ENCODE measurements at places on chromosomes 3 and 15.

- DNase-seq = no peak
Measured at GRCh38 chr3:165440380-165440779, 244.2 kb upstream of the SLITRK3 start.

DNA sequence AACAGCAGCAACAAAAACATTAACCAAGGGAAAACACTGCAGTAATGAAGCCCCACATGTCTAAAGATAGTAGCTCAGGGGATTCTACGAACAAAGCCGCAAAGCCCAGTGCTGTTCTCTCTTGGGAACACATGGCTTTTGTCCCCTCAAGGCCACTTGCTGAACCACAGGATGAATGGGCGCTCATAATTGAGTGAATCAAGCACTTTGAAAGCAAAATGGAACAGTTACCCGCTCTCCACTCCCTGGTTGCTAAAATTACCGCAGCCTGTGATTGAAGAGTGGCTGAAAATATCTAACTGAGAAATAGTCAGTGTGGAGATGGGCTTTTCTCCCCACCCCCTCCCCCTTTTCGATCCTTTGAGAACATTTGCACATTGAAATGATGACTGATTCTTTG, 39.6 kb downstream of the RASGRF1 start:
- no peak for DNase-seq

DNA sequence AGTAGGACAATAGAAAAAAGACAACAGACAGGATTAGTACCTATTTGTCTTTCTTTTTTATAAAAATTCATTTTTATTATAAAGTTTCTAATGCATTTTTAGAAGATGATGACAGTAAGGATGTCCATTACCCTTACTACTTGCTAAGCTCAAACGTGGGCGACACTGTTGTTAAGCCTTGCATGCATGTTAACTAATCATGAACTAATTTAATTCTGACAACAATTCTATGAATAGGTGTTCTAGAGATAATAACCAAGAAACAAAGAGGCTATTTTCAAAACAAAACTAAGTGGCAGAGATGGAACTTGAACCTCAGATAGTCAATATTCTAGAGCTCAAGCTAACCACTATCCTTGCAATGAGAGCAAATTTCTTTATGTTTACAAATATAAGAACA, 247.9 kb downstream of the GBE1 start:
- no peak for DNase-seq

- DNase-seq = no peak
Measured at GRCh38 chr15:30926161-30926560, 22.4 kb downstream of the FAN1 start.

DNA sequence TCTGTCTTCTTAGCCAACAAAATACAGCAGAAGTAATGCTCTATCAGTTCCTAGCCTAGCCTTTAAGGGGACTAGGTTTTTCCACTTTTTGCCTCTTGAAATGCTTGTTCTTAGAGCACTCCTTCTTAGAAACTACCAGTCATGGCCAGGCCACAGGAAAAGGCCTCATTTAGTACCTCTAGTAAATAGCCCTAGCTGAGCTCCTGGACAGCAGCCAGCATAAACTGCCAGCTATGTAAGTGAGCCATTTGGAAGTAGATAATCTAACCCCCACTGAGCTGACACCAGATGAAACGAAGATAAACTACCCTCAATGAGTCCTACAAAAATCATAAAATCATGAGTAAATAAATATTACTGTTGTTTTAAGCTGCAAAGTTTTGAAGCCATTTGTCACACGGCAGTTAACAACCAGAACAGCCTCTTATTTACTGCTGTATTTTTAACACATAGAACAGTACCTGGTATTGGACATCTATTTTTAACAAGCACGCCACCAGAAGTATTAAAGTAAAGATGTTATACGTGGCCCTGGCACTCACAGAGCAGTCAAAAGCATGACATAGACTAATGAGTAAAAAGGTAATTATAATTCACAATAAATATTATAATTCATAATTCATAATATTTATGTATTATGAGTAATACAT, 12.0 kb downstream of the TBC1D5 start:
- no peak for DNase-seq

- DNase-seq = no peak
Measured at GRCh38 chr3:21484057-21484827, 266.8 kb downstream of the ZNF385D start.

- no peak for DNase-seq
Measured at GRCh38 chr3:121269389-121269788, 276.4 kb downstream of the POLQ start.

GRCh38 chr3:27307566-27307965, 61.6 kb downstream of the NEK10 start:
- no peak for DNase-seq

DNA sequence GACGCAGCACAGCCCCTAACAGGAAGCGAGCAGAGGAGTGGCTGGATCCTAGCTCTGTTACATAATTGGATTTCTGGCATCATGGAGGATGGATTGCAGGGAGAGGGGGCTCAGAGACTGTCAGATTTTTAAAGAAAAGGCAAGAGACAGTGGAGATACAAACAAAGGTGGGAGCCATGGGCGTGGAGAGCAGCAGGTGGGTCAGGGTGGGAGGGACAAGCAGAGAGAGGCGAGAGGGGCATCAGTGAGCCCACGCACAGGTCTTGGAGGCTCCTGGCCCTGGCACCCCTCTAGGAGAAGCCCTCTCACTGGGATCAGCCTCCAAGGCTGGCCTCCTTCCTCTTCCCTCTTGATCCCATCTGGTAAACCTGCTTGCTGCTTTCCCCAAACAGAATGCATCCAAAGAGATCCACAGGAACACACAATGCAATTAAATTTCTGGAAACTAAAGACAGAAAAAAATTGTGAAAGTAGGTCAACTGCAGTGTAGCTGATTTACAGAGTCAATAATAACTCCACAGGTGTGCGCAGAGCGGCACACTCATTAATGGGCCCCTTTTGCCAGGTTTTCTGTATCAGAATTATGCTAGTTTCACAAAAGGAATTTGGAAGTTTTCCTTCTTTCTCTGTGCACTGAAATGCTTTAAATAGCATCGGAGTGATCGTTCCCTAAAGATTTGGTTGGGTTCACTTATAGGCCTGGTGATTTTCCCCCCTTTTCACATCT, 66.1 kb downstream of the LSM3 start:
- no peak for DNase-seq

GRCh38 chr3:124263168-124263567, 271.2 kb upstream of the ROPN1 start:
- no peak for DNase-seq

- no peak for DNase-seq
Measured at GRCh38 chr3:16264174-16264707, 502 bp downstream of the DPH3 start.

- DNase-seq = no peak
Measured at GRCh38 chr3:62238003-62238402, 135.3 kb downstream of the FEZF2 start.

DNA sequence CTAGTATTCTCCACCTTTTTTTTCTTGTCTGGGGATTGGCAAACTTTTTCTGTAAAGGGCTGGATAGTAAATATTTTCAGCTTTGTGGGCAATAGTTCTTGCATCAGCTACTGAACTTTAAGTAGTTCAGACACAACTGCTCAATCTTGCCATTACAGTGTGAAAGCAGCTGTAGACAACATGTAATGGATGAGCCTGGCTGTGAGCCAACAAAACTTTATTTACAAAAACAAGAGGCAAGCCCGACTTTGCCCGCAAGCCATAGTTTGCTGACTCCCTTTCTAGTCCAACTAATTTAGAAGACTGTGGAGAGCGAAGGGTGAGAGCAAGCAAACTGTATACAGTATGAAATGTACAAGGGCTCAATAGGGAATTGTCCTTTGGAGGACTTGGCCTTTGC, 6.2 kb downstream of the FRMD4B start:
- no peak for DNase-seq

- no peak for DNase-seq
Measured at GRCh38 chr15:92365084-92365483, 28.6 kb upstream of the ST8SIA2 start.

DNA sequence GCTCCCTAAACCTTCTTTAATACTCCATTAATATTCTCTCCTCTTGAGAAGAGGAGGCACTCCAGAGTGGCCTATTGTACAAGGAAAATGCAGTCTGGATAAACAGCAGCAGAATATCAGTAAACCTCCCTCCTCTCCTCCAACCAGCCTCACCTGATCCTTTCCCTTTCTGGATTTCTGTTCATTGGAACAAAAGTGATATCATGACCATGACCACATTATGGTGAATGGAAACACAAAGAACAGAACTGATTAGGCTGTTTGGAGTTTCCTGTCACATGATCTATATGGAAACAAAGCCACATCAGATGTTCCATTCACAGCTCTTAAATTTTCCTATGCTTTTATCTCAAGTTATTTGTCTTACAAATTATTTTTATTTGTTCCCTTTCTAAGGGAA, 14.6 kb downstream of the C2CD4B start:
- DNase-seq = no peak

DNA sequence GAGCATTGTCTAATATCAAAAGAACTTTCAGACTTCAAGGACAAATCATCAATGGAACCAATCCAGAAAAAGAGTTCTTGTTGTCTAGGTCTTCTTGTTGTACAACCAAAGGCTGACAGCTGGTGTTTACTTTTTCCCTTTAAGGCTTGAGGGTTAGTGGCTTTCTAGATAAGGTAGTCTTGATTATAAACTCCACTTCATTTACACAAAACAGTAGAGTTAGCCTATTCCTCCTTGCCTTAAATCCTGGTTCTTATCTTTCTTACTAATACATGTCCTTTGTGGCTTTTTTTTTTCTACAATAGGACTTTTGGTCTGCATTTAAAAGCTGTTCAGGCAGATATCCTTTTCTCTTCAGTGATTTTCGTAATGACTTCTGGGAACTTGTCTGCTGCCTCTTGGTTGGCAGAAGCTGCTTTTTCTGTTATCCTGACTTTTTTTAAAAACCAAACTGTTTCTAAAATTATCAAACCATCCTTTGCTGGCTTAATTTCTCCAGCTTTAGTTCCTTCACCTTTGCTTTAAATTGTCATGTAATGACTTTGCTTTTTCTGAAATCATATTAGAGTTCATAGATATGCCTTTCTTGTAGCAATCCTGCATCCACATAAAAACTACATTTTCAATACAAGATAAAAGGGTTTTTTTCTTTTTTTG, 44.8 kb downstream of the STRIT1 start:
- no peak for DNase-seq

DNA sequence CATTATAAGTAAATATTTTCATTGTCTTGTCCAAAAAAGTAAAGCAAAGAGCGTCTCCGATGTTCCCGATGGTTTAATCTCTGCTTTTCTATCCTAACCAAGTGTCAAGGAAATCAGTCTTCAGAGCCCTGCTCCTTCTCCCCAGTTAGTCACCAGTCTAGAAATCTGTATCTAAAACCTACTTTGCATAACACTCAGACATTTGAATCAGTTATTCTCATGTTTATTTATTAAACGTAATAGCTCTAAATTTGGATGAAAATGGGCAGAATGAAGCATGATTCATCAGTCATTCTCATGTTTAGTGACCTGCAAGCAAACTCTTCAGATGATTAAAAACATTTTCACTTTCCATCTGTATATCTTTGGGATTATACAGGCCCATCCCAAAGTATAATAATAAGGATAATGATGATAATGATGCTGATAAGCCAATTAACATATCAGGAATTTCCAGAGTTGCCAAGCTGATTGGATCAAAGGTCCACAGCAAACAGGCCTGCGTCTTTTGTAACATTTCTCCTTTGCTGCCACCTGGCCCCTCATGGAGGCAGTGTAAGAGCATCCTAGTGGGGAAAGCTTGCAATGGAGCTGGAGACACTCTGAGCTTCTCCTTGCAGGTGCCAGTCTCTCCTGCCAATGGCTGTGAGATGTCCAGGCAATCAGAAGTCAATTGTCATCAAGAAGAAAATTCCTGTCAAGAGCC, 273.9 kb downstream of the IGSF11 start:
- no peak for DNase-seq

- no peak for DNase-seq
Measured at GRCh38 chr3:127264292-127264691, 23.6 kb downstream of the PRR20G start.

- DNase-seq = no peak
Measured at GRCh38 chr3:22451501-22451900, 700.5 kb upstream of the ZNF385D start.

- no peak for DNase-seq
Measured at GRCh38 chr3:1082108-1082507, 10.7 kb upstream of the CNTN6 start.

- no peak for DNase-seq
Measured at GRCh38 chr3:43691120-43691995, 620 bp downstream of the ABHD5 start.

GRCh38 chr3:126873416-126873815, 109.5 kb upstream of the PLXNA1 start:
- no peak for DNase-seq

GRCh38 chr3:37139567-37140052, 34.8 kb downstream of the LRRFIP2 start:
- no peak for DNase-seq

- DNase-seq = no peak
Measured at GRCh38 chr15:85899927-85900326, 105.2 kb upstream of the KLHL25 start.

DNA sequence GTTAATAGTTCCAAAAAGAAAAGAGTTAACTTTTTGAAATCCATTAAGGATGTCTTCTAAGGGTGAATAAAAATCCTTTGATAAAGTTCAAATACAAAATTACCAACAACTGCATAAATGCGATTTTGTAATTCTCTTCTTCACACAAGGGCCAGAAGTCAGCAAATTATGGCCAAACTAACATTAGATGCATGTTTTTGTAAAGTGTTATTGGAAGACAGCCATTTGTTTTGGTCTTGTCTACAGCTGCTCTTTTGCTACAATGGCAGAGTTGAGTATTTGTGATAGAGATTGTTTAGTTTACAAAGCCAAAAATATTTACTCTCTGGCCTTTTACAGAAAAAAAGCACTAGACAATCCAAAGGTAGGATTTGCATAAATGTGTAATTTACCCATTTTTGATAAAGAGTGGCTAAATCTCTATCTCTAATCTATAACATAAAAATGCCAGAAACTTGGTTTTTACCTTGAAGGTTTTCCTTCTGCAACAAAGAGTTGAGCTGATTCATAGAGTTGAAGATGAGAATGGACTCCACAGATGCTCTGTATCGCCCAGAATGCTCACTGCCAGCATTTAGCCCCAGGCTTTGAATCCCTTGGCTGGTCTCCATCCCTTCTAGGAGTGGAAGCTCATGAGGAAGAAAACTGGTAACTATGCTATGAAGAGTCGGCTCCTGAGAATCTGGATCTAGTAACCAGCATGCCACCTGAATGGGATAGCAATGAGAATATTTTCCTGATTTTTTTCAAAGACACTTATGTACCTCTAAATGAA, 64.5 kb downstream of the POLQ start:
- DNase-seq = no peak

- no peak for DNase-seq
Measured at GRCh38 chr15:89462198-89462912, 34.0 kb downstream of the RHCG start.

GRCh38 chr3:183572935-183573334, 17.4 kb upstream of the KLHL6 start:
- DNase-seq = no peak

Measured in NCI-H1436 treated with DMSO at 0.1 percent for 48 hours (cell line).